ENCODE measurements at places on chromosomes 7 and 10.

- H3K4me1 ChIP-seq, result no peaks in the 10 kb centered on the region
- DNase-seq, result peak; percentile 67
- no peak overlapping the region for H3K27ac ChIP-seq
Observed at GRCh38 chr7:19442016-19442785, 266.6 kb downstream of the POLR1F start.

DNA sequence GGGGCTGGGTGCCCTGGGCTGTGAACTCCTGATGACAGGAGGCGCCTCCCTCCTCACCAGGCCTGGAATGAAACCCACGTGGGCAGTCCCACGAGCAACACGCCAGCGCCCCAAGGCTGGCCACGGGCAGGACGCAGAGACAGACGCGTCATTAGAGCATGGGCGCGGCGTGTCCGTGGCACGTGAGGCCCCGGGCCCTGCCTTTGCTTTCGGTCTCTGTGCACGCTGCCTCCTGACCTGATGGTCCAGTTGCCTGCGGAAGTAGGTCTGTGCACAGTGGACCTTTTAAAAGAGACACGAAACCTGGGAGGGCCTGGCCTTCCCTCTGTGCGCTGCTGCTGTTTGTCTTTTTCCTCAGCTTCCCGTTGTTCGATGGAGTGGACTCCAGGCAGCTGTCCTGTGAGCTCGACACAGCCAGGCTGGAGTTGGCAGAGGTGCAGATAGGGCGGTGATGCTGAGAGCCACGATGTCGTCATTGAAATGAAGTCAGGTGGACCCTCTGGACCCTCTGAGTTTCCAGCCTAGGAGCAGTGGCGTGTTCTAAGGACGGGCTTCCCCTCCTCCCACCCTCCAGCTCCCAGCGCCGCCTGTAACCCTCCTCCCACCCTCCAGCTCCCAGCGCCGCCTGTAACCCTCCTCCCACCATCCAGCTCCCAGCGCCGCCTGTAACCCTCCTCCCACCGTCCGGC lies 40.1 kb upstream of the CFAP46 start:
- DNase-seq, result no peak
- no peak overlapping the region for H3K27ac ChIP-seq
- H3K36me3 ChIP-seq, result no peaks in the 10 kb centered on the region
- peaks cover 5% of the 10 kb centered on the region for H3K4me1 ChIP-seq

GRCh38 chr7:1716263-1717094 lies 46.4 kb downstream of the ELFN1 start:
- no peak for DNase-seq
- H3K36me3 ChIP-seq, result no peaks in the 10 kb centered on the region
- no peak overlapping the region for H3K4me3 ChIP-seq
- H3K4me1 ChIP-seq, result peaks cover 14% of the 10 kb centered on the region

GRCh38 chr10:12041766-12042408 lies 722 bp downstream of the UPF2 start:
- H3K4me1 ChIP-seq, result peaks cover 13% of the 10 kb centered on the region
- H3K27ac ChIP-seq, result peak overlapping the region; percentile 99
- H3K27me3 ChIP-seq, result no peaks in the 10 kb centered on the region
- DNase-seq, result peak; percentile 20
- peak overlapping the region; percentile 95 for H3K4me3 ChIP-seq

DNA sequence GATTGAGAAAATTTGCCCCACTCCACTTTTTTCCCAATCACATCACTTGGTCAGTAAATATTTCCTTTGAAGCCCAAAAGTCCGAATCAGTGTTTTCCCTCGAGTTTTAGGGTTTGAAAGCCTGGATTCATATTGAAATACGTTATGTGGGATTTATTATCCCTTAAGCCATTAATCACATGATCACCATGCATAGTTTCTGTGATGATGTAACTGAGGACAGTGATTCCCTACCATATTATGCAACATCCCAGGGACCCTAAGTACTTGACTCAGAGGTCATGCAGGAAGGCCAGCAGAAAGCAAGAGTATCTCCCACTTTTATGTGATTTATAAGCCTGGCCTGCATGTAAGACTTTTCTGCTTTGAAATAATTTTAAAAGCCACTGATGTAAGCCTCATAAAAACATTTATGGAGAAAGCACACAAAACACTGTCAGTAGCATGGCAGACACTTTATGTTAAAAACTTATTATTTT lies 630.6 kb upstream of the ZWINT start:
- H3K4me3 ChIP-seq, result no peak overlapping the region
- no peaks in the 10 kb centered on the region for H3K4me1 ChIP-seq
- no peak overlapping the region for H3K27ac ChIP-seq
- DNase-seq, result no peak
- H3K36me3 ChIP-seq, result no peaks in the 10 kb centered on the region
- no peaks in the 10 kb centered on the region for H3K27me3 ChIP-seq

GRCh38 chr7:420142-421093 lies 99.2 kb downstream of the PDGFA start:
- no peaks in the 10 kb centered on the region for H3K27me3 ChIP-seq
- H3K27ac ChIP-seq, result no peak overlapping the region
- no peaks in the 10 kb centered on the region for H3K36me3 ChIP-seq
